ENCODE measurements at places on chromosomes 11 and 22.

DNA sequence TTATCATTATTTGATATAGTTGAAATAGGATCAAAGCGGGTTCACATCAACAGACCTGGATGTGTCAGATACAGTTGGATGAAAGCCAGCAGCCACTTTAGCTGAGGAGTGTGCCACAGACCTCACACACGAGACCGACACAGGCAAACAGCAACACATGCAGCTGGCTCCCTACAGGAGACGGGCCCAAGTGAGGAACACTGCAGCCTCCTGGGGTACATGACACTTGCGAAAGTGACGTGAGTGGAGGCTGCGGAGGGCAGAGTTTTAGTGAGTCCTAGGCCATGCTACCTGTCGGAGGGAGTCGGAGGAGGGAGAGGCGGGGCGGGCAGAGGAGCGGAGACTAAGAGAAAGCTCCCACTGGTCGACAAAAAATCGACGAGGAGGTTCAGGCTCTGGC lies 100.9 kb upstream of the BID start:
- no peak for ATAC-seq

DNA sequence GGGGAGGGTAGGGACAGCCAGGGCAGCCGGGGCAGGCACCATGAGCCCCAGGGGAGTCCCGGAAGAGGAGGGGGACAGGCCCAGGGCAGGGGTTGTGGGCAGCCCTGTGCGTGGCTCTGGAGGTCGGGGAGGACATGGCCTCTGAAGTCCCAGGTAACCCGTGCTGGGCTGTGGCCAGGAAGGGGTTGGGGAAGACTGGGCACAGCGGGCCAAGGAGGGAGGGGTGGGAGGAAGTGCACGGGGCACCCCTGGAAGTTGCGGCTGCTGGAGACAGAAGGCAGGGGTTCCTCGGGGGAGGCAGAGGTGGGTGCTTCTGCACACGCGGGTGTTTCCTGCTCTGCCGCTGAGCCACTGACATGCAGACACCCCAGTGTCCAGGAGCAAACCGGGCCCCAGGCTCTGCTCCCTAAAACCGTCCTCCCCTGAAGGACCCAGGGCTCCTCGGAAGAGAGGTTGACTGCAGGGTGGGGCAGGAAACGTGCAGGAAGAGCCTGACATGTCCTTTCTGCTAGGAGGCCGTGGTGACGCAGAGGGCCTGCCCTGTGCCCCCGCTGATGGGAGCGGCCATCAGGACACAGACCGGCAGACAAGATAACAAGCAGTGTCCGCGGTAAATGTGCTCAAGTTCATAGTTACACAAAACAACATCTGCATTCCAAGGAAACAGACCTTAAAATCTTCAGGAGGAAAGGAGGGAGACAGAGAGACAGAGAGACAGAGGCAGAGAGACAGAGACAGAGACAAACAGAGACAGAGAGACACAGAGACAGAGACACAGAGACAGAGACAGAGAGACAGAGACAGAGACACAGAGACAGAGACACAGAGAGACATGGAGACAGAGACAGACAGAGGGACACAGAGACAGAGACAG lies 5.7 kb downstream of the TNNI2 start:
- ATAC-seq: peak; percentile 52

GRCh38 chr11:47391711-47392432 lies 13.5 kb upstream of the SPI1 start:
- ATAC-seq: no peak

DNA sequence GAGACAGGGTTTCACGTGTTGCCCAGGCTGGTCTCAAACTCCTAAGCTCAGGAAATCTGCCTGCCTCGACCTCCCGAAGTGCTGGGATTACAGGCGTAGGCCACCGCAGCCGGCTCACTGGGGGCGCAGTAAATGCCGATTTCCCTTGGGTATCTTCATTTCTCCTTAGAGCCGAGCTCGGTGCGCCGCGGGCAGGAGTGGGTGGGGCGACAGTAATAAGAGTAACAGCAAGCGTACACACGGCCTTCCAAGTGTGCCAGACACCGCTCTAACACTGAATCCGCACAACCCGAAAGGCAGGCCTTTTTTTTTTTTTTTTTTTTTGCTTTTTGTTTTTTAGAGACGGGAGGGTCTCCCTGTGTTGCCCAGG lies 500 bp upstream of the ADSL start:
- peak; percentile 6 for ATAC-seq

- no peak for ATAC-seq
These were observed 63.8 kb downstream of the IMMP1L start for GRCh38 chr11:31445621-31446020.

DNA sequence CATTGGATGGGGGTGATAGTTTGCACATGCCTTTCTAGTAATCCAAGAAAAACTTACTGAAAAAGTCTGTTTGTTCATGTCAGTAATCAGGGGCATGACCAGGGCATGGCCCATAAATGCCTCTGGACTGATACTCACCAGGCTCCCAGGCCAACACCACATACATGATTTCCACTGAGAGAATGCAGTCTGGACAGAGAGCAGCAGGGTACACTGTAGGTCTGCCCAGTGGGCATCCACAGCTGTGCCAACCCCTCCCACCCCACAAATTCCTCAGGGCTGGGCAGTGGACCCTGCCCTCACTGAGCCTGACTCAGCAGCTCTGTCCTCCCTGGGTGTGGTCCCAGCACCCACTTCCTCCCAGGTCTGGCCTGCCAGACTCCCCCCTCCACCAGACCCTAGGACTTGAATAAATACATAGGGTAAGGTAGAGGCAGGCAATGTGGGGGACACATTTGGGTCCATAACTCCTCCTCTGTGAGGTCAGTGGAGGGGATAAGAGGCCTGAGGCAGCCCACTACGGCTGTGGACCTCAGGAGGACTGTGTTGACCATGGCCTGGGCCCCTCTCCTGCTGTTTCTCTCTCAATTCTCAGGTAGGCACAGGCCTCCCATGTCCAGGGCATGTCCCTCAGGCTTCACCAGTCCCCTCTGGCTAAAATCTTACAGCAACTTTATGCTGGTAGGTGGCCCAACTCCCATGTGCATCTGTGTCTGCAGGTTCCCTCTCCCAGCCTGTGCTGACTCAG lies 92.2 kb upstream of the TOP3B start:
- ATAC-seq: no peak

DNA sequence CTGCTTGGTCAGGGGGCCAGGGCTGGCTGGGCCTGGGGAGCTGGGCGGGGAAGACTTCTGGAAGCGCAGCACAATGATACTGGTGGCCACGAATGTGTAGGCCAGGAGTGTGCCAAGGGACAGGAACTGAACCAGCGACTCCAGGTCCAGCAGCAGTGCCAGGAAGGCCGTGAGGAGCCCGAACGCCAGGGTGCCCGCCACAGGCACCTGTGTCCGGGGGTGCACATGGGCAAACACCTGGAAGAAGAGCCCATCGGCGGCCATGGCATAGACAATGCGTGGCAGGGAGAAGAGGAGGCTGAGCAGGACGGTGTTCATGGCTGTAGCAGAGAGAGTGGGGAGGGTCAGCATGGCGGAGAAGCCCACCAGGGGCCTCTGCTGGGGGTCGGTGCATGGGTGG lies 2.3 kb downstream of the SLC7A4 start:
- no peak for ATAC-seq

DNA sequence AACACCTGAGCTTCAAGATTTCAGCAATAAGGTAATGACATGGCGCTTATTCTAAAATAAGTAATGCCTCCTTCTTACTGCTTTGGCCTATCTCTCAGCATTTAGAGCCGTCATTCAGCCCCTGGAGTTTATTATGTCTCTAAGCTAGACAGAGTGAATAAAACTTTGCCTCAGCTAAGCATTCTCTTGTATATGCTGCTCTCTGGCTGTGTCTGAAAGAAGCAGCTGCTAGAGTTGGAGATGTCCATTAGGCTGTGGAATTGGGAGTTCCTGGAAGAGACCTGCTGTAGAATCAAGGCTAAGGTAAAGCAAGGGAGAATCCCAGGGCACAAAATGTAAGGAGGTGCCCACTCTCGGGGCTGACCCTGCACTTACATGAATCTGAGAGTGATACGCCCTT lies 35.5 kb upstream of the TTC12 start:
- ATAC-seq: no peak

DNA sequence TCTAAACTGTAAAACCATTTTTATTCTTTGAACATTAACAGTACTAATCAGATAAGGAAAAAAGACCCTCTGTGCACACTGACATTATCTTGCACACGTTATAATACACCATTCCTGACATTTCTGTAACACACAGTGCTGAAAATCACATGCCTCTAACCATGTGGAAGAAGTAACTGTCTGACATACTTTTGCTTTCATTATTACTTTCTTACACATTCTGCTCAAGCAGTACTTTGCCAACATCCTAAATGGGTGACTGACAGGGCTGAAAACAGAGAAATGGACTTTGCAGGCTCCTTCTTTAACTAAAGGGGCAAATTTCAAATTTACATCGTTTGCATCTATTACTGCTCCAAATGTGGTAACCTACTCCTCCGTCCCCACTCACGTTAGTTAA lies 22.8 kb upstream of the TP53AIP1 start:
- no peak for ATAC-seq

GRCh38 chr11:126702165-126702720 lies 298.3 kb downstream of the KIRREL3 start:
- ATAC-seq: no peak

- no peak for ATAC-seq
These were observed 65.4 kb upstream of the ZC3H12C start for GRCh38 chr11:110027627-110028371.

- ATAC-seq: no peak
These were observed 66.8 kb downstream of the FEZ1 start for GRCh38 chr11:125429174-125429707.

- ATAC-seq: no peak
These were observed 12.7 kb downstream of the MAP6 start for GRCh38 chr11:75656044-75656727.

GRCh38 chr11:17691976-17692375 lies 27.4 kb upstream of the MYOD1 start:
- ATAC-seq: no peak

DNA sequence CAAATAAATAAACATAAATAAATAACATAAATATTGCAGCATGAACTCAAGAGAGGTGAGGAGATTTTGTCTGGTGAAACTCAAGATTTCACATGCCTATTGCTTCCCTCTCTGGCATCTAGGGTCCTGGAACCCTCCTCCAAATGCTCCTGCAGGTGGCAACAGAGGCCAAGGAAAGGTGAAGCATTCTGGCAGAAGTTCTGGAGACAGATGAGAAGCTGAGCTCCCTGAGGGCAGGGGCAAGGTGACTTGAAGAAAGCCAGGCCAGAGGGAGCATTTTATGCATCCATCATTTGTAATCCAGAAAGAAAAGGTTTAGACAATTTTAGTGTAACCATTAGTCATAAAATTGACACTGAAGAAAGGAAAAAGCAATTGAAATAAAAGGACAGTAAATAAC lies 64.9 kb downstream of the ENDOD1 start:
- ATAC-seq: no peak

DNA sequence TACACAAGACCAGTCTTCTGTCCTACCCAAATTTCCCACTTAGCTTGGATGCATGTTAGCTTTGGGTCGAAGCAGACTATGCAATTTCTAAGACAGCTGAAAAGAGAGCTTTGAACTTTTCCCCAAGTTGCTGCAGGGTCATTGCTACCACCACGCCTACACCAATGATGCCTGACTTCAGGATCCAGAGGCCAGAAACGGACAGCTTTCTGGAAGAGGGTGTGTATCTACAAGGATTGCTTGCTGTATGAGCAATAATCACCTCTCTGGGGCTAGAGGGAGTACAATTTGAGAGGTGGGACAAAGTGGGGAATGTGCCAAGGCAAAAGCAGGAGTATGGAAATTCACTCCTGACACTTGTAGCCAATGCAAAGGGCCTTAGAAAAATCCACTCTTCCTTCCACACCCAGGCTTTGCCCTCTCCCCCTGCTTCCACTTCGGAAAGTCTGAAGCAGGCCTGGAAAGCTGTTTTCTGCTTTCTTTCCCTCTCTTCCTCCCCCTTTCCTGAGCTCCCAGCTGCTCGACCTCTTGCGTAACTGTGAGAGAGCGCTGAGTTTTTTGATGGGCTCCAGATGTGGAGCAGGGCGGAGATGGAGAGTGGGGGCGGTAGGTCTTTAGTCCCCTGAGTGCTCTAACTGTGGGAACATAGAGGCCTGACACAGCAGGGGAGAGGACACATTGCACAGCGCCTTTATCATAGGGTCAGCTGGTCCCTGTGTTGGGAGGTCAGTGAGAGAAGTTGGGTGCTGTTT lies 2.1 kb upstream of the PHLDB1 start:
- peak; percentile 68 for ATAC-seq

GRCh38 chr11:78560153-78560552 lies 14.5 kb downstream of the NARS2 start:
- ATAC-seq: no peak

DNA sequence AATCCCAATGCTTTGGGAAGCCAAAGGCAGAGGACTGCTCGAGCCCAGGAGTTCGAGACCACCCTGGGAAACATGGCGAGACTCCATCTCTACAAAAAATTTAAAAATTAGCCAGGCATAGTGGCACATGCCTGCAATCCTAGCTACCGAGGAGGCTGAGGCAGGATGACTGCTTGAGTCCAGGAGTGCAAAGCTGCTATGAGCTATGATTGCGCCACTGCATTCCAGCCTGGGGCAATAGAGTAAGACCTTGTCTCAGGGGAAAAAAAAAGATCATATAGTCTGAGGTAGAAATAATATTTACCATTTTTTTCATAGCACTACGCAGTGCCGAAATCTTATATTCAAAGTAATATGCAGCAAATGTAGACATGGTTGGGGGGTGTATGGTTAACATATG lies 47.8 kb downstream of the MRTFA start:
- no peak for ATAC-seq

- no peak for ATAC-seq
These were observed 58.6 kb downstream of the DSCAML1 start for GRCh38 chr11:117738246-117738957.

GRCh38 chr22:39238966-39239505 lies 5.7 kb downstream of the PDGFB start:
- no peak for ATAC-seq

DNA sequence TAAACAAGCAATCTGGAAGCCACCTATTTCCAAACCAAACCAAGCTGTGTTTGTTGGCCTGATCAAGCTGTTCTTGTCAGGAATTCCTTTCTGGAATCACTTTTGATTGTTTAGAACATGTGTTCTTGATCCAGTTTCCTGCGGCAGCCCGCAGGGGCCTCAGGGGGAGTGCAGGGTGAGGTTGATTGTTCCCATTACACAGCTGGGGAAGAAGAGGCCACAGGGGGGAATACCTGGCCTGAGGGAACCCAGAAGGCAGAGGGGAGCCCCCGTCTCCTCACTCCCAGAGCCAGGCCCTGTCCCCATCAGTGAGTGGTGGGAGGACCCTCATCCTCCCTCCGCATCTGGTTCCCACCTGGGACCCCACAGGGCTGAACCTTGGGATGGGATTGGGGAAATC lies 4.2 kb downstream of the MRGPRD start:
- no peak for ATAC-seq

Data from gastroesophageal sphincter (tissue), 4 donors.